ENCODE measurements at places on chromosomes 13 and 19.

GRCh38 chr19:48953141-48953540, 1.5 kb upstream of the BAX start:
- DNase-seq = no peak

- DNase-seq = no peak
These were observed 768 bp upstream of the SLC44A2 start for GRCh38 chr19:10624585-10624984.

DNA sequence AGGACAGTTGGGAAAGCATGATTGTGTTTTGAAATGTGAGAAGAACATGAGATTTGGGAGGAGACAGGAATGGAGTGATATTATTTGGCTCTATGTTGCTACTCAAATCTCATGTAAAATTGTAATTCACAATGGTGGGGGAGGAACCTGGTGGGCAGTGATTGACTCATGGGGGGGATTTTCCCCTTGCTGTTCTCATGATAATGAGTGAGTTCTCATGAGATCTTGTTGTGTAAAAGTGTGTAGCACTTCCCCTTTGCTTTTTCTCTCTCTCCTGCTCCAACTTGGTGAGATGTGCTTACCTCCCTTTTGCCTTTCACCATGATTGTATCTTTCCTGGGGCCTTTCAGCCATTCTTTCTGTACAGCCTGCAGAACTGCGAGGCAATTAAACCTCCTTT, 1261.0 kb upstream of the ATXN8OS start:
- DNase-seq = no peak

GRCh38 chr13:28392896-28393505, 101.9 kb downstream of the FLT1 start:
- no peak for DNase-seq

DNA sequence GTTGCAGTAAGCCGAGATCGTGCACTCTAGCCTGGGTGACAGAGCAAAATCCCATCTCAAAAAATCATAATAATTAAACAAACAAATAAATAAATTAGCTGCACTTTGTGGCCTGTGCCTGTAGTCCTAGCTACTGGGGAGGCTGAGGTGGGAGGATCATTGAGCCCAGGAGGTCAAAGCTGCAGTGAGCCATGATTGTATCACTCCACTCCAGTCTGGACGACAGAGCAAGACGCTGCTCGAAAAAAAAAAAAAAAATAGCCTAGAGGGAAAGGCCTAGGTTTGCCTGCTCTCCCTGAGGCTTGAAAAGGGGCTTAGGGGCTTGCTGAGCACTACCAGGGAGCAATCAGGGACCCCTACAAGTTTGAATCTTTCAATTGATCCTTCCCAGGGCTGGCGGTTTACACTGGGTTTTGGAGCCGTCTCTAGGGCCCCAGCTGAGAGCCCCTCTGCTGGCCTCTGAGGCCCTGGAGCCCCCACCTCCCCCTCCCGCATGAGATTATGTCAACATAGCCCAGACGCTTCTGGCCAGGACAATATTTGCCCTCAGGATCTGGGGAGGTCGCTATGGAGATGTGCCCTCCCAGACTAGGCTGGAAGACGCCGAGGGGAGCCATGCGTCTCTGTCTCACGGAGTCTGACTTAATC, 10.4 kb upstream of the GIPR start:
- no peak for DNase-seq
